Kidney (tissue), 22 donors: ENCODE measurements at places on chromosomes 3 and 15. TPM values are rescaled to one million over a fixed set of nuclear protein-coding genes. Genes with fewer than 3 reads are reported as not detected.

ARRDC4 gene
- 48.7 TPM for total RNA-seq

ITIH4 gene
- 15.4 TPM for total RNA-seq

CELSR3 gene
- 2.0 TPM for total RNA-seq

DNA sequence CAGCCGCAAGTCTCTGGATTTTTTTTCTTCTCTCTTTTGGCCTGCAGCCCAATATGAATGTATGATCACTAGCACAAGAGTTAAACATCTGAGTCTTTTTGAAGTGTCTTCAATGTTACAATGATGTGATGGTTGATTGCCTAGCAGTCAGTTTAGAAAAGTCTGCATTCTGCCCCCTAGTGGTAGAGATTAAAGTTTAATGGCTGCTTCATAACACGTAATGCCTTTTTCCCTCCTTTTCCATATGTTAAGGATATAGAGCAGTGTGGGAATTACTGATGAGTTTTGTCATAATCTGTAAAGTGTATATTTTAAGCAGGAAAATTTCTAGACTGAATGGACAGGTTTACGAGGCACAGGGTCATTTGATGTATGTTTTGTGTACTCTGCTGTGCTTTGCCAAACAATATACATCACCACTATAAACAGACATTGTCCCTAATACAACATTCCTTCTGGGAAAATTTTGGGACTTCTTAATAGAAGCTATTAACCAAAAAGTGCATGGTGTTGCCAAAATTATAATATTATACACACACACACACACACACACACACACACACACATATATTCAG, 1038.5 kb upstream of the NR2F2 start:
- peak; percentile 24 for DNase-seq

DNA sequence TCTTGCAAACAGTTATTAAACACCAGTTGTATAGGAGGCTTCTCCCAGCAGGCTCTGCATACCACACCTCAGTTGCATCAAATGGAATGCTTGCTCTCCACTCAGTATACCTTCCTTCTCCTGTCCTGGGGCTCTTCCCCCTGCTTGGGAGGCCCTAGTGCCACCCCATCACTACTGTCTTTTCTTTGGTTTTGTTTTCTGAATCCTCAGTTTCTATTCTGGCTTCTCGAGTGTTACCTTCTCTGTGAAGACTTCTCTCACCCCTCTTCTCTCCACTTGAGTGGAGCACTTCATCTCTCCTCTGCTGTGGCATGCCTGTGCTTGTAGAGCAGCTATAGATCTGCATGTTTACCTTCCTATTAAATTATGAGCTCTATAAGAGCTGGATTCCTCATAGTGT, 75.7 kb upstream of the TPRG1 start:
- no peak for DNase-seq

GRCh38 chr3:61903931-61904657, 342.7 kb downstream of the PTPRG start:
- peak; percentile 56 for DNase-seq

DNA sequence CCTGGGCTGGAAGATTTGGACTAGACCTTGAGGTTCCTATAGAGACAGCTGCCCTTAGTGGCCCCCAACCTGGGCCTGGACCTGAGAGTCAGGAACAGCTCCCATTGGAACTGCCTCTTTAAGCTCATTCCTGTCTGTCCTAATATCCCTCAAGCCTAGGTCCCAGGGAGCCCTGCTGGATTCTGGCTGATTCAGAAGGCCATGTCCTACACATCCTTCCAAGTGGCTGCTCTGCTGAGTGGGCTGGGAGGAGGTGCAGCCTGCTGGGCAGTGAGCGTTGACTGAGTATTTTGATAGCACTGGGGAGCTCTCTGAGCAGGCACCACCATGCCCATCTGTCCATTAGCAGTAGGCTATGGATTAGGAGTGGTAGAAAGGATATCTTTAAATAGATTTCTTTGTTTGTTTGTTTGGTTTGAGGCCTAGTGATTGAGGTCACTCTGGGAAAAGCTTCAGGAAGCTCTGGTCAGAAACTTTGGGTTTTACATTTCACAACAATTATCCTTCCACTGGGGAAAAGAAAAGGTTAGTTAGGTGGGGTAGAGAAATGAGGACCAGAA, 54.6 kb upstream of the ATOSA start:
- no peak for DNase-seq
